CD4-positive, alpha-beta T cell treated with Interferon gamma for 1 hour (primary cell): ENCODE measurements at places on chromosomes 3 and 15.

- peak; percentile 77 for DNase-seq
Observed at GRCh38 chr15:45429941-45430792, 51.8 kb upstream of the GATM start.

DNA sequence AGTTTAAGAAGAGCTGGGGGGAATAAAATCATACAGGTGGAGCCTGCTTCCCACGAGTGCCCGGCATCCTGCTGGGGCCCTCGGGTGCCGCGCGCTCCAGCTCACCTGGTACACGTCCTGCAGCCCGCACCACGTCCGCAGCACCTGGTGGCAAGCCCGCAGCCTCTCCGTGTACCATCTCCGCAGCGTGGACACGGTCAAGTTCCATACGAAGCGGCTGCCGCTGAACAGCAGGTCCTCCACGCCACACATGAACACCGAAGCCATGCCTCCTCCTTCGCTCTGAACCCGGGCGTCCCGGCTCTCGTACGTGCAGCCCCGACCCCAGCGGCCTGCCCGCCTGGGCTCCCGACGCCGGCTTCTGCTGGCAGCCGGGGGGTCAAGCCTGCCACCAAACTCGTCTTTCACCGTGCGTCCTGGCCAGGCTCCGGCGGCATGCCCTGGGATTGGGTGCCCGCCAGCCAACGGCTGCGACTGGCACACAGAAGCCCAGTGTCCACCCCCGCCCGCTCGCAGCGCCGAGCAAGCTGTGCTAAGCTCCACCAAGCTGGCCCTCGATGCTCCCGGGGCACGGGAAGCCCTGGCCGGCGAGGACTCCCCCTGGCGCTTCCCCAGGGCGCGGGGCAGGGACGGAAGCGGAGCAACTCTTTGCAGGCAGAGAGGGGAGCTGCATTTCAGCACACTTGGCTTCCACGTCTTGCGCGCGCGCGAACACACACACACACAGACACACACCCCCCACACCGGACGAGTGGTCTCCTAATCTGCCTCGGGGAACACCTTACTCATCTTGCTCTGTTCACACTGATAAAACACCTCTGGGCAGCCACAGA lies at the start of gene FRMD4B:
Gene FRMD4B (minus strand): TSS at position 366 of the 833 bp plus-strand sequence. CDS start 99 bp downstream, at position 267.
- peak; percentile 23 for DNase-seq

DNA sequence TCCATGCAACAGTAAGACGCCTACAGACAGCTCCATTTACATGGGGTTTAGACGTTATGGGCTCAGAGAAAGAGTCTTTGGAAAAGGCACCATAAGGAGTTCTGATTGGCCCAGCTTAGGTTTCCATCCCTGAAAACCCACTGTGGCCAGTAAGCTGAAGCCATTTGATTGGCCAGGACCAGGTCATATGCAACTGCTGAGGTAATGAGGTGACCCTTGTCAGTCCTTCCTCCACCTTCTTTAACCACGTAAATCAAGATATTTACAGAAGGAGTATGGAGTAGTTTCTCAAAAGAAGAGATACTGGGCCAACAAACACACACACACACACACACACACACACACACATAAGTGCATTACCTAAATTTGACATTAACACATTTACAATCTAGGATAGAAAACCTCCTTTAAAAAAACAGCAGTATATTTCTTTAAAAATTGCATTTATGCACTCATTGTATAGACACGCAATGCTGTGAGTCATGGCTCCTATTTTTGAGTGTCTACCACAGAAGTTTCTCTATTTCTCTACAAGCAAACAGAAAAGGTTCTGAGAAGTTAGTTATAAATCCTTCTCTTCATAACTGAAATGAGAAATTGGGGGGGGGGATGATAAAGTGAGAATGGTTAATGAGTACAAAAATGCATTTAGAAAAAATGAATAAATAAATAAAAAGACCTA lies 16.3 kb upstream of the MB21D2 start:
- DNase-seq, result no peak

GRCh38 chr3:161851941-161852566 lies 355.4 kb downstream of the OTOL1 start:
- DNase-seq, result no peak

DNA sequence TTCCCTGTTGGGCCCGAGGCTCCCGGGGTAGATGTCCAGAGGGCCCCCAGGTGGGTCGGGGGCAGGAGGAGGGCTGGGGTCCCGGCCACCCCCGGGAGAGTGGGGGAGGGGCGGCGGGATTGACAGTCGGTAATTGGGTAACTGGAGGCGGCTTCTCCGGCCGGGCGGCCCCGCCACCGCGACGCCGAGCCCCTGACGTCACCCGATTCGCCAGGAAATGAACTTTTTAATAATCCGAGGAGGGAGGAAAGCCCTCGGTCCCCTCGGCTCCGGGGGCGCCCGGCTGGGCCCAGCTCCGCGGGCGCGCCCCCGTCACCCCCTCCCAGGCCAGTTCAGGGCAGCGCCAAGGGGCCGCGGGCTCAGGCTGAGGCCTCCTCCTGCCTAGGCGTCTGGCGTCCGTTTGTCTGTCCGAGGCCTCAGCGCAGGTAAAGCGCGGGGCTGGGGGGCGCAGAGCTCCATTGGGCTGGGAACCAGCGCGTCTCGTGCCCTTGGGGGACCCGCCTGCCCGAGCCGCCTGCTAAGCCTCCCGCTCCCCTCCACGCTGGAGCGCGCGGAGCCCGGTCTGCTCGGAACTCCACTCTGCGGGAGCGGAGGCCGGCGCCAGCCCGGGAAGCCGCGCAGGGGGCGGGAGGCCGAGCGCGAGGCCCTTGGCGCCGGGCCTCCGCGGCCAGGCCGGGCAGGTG lies 3.9 kb downstream of the GATA2 start:
- peak; percentile 39 for DNase-seq

- no peak for DNase-seq
Observed at GRCh38 chr3:25433868-25434267, 5.8 kb downstream of the RARB start.

DNA sequence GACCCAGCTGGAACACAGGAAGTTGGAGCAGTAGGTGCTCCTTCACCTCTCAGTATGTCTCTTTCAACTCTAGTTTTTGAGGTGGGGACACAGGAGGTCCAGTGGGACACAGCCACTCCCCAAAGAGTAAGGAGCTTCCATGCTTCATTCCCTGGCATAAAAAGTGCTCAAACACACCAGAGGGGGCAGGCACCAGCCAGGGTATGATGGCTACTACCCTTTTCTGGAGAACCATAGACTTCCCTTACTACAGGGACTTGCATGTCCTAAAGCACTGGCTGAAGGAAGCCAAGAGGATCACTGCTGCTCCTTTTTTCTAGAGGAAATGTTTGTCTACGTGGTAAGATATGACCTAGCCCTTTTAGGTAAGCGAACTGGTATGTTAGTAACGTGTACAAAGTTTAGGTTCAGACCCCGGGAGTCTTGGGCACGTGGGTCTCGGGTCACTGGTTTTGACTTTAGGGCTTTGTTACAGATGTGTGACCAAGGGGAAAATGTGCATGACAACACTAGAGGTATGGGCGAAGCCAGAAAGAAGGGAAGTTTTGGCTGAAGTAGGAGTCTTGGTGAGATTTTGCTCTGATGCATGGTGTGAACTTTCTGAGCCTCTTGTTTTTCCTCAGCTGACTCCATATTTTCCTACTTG lies 11.9 kb downstream of the IL17RB start:
- no peak for DNase-seq

DNA sequence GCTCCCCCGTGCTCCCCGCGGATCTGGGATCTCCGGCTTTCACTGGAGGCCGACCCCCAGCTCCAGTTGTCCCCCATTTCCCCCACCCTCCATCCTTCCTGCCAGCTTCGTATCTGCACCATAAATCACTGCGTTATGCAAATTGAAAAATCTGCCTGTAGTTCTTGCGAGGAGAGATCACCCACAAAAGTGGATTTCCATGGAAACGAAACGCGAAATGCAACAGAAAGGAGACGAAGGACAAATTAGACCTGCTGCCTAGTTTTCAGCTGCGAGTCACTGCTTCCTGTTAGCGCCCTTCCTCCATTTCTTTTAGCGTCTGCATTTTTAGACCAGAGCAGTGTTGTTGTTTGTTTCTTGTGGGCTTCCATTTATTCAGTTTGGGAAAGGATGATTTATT lies 127.1 kb upstream of the ATP10A start:
- DNase-seq, result no peak

DNA sequence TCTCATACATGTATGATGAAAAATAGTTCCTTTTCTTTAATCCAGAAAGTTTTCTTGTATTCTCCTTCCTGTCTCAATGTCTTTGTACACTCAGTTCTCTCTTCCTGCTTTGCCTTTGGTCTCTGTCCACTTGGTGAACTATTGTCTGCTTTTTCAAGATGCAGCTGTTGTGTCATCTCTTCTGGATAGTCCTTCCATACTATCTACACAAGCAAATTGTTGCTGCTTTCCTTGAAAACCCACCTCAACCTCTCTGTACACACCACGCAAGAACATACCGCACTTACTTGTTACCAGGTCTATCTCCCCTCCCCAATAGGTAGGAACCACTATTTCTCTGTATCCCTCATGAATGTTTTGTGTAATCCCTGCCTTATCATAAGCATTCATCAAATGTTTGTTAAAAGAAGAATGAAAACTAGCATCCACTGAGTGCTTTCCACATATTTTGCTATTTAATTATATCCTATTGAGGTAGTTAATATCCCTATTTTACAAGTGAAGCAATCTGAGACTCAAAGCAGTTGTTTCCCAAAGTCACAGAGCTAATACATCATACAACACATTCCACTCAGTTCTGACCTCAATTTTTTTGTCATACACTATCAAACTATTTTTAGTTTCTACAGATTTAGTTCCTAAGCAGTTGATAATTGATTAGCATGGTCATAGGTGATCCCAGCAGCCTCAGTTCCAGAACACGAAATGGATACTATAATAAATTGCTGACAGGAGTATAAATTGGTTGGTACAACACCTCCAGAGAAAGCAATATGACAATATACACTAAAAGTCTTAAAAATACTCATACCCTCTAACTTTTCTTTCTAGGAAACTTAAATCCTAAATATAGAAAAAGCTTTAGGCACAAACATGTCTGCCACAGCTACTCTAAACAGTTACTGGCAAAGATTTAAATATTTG lies 19.6 kb downstream of the HACL1 start:
- no peak for DNase-seq

DNA sequence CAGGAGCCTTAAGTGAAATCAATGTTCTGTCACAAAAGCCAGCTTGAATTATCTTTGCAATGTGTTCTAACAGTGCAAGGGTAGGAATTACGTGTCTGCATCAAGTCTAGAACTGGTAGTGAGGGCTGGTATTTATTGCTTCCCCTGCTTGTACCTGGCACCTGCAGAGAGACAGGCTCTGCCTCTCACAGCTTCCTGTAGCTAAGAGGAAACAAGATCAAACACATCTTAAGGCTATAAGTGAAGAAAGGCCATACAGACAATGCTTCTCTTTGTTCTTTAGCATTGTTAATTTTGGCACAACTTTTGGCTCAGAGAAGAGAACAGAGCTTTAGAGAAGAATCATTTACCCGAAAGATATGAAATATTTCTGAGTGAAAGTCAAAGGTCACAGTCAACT lies 479.9 kb downstream of the GRM7 start:
- DNase-seq, result no peak

DNA sequence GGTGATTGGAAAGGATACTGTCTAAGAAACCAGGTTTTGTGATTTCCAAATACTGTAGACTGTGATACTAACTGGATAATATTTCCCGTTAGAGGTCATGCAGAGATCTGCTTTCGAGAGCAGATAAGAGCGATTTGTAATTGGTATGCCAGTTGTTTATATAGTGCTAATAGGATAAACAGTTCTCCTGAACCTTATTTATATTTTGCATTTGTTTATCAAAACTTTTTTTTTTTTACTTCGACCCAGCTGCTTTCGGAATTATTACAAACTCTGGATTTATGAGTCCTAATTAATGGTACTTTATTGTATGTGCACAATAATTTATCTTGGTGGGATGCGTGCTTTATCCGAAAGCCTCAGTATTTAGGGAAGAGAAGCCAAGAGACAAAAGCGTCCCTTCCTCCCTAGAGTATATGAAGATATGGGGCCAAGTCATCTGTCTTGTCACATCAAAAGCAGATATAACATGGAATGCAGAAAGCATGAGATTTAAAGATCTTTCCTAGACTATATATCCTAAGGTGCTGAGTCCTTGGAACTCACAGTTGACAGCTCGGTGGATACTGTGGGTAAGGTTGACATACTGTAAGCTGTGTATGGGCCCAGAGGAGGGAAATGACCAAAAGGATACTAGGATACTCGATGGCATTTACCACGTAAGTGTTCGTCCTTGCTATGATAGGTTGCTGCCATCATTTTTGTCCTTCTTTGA lies 62.2 kb downstream of the SMAD6 start:
- DNase-seq, result no peak

GRCh38 chr15:36230776-36231175 lies 348.6 kb upstream of the CDIN1 start:
- no peak for DNase-seq

DNA sequence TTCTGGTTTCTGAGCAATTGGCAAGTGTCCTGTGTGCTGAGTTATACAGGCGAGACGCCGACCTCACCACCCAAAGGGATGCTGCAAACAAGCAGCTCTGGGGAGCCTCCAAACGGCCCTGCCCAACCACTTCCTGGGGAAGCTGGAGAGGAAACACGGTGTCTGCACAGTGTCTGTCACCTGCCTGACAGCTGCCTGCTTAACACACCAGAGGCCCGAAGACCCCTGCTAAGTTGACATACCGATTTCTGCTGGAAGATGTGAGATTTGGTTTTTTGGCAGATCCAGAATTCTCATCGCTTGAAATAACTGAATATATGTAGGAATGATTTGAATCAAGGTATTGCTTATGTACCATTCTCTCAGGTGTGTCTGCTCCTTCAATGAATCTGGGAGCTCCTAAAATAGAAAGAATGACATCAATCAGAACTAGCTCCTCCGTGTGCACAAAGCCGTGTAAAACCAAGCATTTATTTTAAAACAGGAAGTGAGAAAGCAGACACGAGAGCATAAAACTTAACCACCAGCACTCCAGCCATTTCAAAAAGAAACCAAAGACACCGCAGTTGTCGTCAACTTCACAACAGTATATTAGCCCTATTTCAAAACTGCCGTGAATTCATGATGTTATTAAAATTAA lies 27.2 kb downstream of the LRRC2 start:
- DNase-seq, result peak; percentile 91

GRCh38 chr3:172103724-172104123 lies 64.3 kb downstream of the FNDC3B start:
- no peak for DNase-seq

- no peak for DNase-seq
Observed at GRCh38 chr15:69992348-69992747, 105.4 kb downstream of the TLE3 start.

DNA sequence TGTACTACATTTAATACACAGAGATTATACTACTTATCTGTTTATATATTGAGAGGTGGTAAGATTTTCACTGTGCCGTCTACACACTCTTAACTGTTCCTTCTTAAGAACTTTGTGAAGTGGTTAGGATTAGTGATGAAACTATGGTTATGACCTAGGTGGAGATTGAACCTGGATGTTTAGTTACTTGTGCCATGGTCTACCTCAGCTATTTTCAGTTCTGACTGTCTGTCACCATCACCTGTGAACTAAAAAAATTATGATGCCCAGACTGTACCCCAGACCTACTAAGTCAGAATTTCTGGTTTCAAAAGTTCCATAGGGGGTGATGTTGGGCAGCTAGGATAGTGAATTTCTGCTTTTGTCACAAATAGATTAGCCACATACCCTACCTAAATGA lies 6.4 kb downstream of the RASA2 start:
- DNase-seq, result no peak

- DNase-seq, result no peak
Observed at GRCh38 chr3:70728311-70728710, 415.9 kb upstream of the MDFIC2 start.

- no peak for DNase-seq
Observed at GRCh38 chr15:68626283-68626682, 47.5 kb downstream of the CORO2B start.
